ENCODE measurements at places on chromosomes 6 and 20.

DNA sequence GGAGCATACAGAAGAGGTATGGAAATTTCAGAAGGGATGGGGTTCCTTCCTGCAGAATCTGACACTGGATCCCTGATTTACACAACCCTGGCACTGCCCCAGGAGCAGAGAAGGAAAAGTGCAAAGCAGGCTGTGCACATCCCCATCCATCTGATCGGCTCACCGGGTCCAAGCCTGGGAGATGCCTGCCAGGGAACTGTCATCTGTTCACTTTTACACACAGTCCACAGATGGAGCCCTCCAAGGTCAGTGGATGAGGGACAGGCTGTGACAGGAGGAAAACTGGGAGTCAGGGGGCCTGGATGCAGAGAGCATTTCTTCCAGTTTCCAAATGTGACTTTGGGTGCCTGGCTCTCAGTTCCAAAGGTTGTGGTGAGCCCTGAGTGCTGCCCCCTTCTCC lies 11.0 kb upstream of the SYNDIG1 start:
- DNase-seq, result no peak

DNA sequence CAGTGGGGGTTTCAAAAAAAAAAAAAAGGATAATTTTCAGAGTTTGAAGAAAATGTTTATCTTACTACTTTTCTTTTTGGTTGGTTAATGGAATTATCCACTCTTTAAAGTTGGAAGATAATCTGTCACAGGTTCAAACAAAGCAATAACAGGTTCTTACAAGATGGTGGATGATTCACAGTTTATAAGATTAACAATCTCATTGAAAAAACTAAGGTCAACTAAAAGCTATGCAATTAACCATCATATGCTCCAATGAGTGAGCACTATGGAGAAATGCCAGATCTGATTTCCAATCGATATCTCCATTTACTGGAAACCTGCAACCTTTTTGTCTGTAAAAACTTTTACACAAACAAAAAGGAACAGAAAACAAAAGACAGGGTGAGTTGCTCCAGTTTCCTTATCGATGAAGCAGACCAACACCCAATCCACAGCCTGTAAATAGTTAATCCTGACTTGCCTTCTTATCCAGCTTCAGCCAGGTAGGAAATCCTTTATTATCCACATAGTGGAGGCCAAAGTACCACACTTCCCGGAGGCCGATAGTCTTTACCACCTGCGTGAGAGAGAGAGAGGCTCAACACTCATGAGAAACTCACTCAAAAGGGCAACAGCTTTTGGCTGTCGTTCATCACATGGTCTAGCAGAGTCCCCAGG lies 32.4 kb downstream of the EZR start:
- no peak for DNase-seq

DNA sequence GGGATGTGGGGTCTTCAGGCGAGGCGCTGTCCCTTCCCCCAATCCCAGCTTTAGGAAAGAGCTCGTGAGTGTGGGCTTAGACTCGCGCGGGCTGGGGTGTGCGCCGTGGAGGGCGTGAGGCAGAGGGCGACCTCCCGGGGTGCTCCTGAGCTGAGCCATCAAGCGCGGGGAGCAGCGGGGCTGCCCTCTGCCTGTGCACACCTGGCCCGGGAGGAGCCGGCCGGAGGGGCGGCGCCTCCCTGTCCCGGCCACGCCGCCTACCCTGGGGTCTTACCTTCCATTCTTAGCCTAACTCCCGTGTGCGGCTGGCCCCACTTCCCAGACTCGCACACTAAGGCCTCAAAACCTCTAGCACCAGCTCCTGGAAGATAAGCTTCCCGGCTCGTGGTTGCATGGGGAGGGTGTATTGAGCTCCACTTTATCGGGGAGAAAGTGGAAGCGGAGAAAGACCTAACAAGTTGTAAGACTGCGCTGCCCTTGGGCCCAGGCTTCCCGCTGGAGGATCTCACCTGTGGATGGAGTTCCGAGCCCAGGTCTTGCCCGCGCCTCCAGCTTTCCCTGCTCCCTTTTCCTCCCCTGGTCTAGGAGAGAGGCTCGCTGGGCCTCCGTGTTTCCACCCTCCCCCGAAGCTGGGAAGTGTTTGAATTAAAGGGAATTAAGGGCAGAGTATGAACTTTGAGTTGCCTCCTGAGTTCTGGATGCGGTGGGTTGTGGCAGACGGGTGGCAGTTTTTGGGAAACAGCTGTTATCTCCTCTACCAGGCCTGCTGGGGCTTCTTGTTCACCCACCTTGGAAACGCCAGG lies 1.2 kb downstream of the DNMT3B start:
- no peak for DNase-seq

GRCh38 chr6:113018351-113019151 lies 671.4 kb downstream of the RFPL4B start:
- peak; percentile 42 for DNase-seq

DNA sequence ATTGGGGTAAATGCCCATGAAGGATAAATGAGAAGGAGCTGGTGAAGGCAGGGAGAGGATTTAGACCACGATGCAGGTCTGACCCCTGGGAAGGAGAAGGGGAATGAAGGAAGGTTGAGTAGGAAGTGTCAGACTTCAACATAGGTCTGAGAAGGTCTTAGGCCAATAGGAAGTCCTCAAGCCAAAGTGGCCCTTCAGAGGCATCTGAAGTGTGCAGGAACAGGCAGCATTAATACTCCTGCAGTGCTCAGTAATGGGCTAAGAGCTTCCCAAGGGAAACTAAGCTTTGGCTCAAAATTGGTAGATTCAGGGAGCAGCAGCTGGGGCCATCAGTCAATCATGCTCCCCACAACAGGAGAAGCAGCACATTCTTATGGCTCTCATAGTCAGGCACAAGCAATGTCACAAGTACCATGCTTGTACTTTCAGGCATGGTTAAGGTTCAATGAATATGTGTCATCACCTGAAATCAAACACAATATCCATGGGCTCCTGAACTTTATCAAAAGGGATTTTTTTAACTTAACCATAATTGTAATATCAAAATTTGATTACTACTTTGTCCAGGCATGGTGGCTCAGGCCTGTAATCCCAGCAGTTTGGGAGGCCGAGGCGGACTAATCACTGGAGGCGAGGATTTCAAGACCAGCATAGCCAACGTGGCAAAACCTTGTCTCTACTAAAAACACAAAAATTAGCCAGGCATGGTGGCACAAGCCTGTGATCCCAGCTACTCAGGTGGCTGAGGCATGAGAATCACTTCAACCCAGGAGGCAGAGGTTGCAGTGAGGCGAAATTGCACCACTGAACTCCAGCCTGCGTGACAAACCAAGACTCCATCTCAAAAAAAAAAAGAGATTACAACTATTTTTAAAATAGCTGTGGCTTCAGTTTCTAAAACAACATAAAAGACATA lies 9.9 kb downstream of the RALGAPA2 start:
- DNase-seq, result no peak

- no peak for DNase-seq
These were observed at the start of gene MYCT1 for GRCh38 chr6:152697634-152698033. TSS of gene MYCT1 (plus strand) at chr6:152697897. CDS start at chr6:152697903, 6 bp downstream.

DNA sequence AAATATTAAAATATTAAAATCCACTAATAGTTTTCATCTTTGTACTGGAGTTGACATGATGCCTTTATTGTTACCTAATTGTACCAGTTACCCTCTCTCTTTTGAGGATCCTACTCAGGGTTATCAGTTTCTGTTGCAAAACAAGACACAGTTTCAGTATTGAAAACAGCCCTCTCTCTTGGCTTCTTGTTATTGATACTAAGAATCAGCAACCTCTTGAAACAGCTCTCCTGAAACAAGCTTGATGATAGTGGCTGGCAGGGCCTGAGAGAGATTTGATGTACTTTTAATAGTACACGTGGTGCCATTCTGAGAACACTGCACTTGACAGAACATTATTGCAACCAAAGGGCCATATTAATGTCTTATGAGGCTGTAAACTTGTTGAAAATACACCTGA lies 64.9 kb upstream of the MEI4 start:
- no peak for DNase-seq
